NCI-H1694 (cell line): ENCODE measurements at places on chromosomes 13 and 19.

DNA sequence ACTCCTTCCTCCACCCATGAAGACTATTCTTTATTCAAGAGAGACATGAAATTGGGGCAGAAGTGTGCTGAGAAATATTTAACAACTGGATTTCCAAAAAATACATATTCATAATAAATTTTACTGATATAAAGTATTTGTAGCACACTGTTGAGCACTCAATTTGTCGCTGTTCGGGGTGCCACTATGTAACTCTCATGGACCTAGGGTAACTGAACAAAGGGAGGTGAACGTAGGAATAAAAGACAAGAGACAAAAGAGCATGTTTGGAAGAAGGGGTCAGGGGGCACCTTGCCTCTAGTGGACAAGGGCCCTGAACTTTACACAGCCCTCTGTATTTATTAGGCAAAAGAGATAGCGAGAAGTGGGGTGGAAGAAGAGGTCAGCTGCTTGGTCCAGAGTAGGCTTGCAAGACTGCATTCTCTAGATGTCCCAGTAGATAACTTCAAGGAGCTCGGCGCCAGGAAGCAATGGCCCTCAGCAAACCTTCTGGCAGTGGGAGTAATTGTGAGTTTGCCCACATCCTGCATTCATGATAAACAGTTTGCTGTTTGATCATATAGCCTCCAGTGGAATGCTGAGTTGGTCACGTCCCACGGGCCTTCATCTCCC, 4.5 kb upstream of the ZNF175 start:
- DNase-seq, result no peak

- no peak for DNase-seq
These were observed 60.5 kb downstream of the SPATA13 start for GRCh38 chr13:24221007-24221406.

DNA sequence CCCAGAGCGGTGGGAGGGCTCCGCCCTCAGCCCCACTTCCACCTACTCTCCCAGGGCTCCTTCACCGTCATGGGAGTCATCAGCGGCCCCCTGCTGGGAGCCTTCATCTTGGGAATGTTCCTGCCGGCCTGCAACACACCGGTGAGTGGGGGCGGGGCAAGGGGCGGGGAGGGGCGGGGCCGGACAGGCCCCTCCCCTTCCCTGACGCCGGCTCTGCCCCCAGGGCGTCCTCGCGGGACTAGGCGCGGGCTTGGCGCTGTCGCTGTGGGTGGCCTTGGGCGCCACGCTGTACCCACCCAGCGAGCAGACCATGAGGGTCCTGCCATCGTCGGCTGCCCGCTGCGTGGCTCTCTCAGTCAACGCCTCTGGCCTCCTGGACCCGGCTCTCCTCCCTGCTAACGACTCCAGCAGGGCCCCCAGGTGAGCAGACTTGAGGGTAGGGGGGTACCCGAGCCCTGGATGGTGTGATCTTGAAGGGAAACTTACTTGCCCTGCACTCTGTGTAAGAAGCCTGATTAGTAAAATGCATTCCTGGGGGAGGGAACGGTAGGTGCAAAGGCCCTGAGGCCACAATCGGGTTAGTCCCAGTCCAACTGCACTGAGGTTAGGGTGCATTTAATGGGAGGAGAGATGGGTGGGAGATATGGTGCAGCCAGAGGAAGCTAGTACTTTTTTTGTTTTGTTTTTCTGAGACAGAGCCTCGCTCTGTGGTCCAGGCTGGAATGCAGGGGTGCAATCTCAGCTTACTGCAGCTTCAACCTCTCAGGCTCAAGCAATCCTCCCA, 12.1 kb downstream of the SLC5A5 start:
- no peak for DNase-seq

- peak; percentile 56 for DNase-seq
These were observed 48.2 kb downstream of the PIN1 start for GRCh38 chr19:9883231-9883758.

DNA sequence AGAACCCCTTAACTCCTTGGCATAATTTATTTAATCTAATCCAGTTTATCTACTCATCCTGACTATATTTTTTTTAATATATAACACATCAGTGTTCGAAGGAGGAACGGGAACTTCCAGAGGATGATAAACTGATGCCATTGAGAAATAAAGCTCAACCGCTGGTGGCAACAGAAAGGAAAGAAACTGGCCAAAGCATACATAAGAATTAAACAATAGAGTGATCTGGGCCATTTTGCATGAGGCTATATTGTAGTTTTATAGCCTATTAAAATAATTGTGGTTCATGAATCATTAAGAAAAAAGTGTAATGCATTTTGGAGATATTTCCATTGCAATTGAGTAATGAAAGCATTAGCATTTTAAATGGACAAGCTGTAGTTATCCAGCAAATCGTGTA, 94.2 kb downstream of the FRY start:
- no peak for DNase-seq

DNA sequence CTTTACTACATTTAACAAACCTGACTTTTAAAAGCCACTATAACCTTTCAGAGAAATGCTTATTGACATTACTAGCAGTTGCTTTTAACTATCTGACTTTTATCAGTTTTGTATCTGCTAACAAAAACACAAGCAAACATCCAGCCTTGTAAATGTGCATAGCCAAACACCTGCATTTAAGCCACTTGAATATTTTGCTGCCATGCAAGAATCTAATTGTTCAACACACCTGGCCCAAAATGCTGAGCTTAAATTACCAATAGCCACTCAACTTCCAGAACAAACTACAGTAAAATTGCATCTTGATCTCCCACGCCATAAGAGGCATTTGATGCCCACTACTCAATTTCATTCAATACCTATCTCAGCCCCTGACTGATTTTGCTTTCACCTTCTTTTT, 9.3 kb downstream of the ZIC5 start:
- no peak for DNase-seq

DNA sequence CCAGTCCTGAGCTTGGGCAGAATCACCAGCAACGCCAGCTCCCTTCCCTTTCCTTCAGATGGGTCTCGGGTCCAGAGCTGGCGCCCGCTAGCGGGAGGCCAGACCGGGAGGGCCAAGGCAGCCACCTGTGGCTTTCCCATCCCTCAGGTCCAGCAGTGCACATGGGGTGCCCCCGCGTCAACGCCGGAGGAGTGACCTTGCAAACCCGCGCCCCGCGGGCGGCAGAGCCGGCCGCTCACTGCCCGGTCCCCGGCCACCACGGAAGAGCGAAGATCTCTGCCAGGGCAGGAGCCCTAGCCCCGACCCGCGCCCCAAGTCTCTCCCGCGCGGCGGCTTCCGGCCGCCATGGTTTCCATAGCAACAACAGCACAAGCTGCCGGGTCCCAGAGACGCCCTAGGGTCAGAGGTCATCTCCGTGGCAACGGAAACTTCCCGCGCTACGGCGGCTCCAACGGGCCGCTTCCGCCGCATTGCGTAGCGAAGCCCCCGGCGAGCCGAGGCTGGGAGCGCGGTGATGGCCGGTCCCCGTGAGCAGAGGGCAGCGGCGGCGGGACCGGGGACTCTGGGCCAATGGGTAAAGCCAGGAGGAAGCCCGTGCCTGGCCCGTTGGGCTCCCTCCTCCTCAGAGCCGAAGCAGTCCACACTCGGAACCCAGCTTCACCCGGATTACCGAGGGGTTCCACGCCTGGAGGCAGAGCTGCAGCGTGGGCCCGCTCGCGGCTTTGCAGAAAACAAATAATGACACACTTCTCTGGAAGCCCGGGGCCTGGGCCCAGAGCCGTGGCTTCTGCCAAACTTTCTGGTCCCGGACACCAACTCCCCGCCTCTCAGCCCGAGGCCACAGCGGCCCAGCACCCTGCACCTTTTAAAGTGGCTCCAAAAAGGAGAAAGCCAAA, 7.4 kb downstream of the FGF14 start:
- DNase-seq, result peak; percentile 89

DNA sequence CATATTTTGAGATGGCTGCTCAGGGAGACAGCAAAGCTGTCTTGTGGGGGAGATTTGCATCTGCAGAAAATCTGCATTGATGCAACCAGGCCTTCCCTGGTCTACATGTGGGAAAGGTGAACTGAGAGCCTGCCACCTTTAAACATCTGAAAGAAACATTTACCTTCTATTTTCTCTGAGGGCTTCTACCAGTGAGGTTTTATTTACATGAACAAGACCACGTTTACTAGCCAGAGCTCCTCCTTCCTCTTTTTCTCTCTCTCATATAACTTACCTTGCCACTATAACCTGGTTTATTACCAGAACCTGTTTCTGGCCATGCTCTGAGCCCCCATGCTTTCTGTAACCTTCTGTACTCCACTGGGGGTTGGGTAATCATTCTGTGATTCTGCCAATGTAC, 14.4 kb upstream of the RUBCNL start:
- DNase-seq, result no peak

DNA sequence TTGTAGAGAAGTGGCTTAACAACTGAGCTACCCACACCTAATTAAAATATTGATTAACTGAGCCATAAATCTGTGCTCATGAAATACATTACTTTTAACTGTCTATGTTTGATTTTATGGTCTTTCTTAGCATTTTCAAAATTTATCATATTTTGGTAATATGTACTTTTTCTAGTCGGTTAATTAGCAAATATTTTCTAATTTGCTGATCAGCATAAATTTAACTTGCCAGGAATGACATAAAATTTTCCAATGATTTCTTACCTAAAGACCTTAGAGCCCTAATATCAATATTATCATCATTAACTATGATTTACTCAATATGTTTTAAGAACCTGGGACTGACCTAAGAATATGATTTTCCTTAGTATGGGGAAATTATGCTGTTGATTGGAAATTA, 19.9 kb upstream of the COG6 start:
- DNase-seq, result no peak

DNA sequence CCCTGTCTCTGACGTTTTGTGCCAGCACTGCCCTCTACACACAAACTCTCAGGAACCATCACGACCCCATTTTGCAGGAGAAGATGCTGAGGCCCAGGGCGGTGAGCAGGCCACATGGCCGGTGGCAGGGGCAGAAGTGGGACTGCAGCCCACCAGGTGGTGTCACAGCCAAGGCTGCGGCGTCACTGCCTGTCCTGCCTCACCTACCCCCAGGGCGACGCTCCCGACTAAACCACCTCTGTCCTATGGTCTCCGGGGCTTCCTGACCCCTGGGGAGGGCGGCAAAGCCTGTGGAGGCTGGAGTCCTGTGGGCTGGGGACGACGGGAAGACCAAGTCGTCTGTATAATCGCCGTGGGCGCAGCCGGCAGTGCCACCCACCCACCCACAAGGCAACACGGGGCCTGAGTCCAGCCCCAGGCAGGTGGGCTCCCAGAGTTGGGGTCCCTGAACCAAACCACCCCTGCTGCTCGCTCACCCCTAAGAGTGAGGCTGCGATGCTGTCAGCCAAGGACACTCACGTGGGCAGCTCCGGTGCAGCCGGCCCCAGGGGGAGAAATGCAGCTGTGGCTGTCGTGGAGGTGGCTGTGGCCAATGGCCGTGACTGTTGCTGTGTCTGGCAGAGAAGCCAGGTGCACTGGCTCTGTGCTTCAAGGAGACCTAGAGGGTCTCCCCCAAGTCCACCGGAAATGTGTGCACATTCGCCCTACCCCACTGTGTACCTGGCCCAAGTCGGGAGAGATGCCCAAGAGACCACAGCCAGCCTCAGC, 29.7 kb downstream of the RASA3 start:
- no peak for DNase-seq

DNA sequence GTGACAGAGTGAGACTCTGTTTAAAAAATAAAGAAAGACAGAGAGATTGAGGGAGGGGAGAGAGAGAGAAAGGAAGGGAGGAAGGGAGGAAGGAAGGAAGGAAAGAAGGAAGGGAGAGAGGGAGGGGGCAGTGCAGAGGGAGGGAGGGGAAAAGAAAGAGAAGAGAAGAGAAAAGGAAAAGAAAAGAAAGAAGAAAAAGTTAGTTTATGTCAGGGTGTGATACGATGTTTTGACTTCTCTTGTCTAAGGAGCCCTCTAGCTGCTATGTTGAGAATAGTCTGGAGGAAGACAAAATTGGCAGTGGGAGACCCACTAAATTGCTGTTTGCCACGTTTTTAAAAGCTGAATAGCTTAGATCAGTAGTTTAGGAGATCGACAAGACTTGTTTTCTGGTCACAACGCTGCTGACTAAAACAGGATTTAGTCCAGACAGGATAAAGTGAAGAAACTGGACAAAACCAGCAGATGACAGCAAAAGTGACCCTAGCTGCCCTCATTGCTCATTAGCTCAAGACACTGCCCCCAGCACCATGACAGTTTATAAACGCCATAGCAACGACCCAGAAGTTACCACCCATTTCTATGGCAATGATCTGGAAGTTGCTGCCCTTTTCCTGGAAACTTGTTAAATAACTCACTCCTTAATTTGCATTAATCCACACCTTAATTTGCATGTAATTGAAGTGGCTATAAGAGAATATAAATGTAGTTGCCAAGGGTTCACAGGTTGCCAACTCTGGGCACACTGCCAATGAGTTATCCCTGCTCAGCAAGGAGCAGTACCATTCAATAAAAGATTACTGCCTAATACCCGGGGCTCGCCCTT, 11.1 kb downstream of the TEX101 start:
- DNase-seq, result no peak

- no peak for DNase-seq
These were observed 1410.1 kb upstream of the ATXN8OS start for GRCh38 chr13:68697551-68697950.

DNA sequence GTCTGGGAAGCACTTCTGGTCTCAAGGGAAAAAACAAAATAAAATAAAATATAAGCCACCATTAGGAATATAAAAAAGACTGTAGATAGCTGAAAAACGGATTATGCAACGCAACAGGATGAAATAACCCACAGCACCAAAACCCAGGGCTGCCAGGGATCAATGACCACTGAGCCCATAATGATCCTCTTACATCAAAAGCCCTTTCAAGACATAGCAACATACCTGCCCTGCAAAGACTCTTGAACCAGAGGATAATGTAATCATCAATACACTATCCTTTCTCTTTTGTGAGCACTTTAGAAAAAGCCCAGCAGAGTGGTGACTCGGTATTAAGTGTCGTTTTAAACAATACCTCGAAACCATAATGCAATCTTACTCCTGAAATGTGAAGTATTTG, 235.0 kb upstream of the SOX21 start:
- DNase-seq, result no peak
